ENCODE measurements at places on chromosomes 3 and 15.

GRCh38 chr3:41200669-41201021 is 1.3 kb downstream of the CTNNB1 start:
- DNase-seq, result peak; percentile 41

- no peak for DNase-seq
These were observed 155.7 kb downstream of the LIPC start for GRCh38 chr15:58587486-58587885.

DNA sequence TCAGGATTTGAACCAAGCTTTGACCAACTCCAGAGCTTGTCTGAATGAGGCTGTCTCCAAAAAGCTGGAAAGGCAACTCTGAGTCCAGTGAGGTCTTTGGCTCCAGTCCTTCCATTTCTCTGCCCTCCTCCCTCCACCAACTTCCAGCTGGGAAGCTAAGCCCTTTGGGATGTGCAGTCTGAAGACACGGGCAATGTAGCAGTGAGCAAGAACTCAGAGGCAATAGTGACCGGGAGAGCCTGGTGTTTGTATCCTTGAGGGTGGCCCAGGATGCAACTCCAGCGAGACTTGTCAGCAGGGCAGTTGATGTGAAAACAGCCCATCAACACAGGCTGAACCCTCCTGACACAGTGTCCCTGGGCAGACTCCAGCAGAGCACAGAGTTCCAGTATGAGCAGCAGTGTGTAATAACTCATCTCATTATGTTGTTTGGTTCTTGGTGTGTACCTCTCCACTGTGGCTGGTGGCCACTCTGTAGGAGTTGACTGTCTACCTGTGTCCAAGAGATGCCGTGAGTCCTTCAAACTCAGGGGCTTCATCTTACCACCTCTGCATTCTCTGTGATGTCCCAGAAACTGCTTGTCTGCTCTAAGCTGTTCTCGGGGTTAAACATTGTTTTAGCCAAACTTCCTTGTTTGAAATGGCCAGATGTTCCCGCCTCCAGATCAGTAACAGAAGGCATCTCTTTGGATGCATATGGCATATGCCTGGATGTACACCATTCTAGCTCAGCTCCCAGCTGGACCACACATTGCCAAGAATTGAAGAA is 6.6 kb downstream of the CDCP1 start:
- no peak for DNase-seq

- DNase-seq, result no peak
These were observed 5.4 kb downstream of the UBE2E1 start for GRCh38 chr3:23811185-23811527.

DNA sequence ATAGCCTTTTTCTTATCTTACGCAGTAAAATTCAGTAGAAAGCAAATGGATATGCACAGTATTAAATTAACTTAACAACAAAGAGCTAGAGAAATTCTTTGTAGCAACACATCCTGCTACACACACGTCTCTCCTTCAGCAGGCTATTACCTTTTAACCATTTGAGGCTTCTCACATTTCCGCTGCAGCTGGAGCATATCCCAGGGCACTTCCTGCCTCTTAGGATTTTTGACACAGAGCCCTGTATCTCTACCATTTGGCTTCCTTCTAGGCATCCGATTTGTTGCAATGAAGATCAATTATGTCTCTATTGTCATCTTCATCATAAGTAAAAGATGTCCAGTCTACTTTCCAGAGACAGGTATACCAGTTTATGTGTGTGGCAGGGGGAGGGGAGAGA is 292.4 kb upstream of the CBLB start:
- DNase-seq, result no peak

DNA sequence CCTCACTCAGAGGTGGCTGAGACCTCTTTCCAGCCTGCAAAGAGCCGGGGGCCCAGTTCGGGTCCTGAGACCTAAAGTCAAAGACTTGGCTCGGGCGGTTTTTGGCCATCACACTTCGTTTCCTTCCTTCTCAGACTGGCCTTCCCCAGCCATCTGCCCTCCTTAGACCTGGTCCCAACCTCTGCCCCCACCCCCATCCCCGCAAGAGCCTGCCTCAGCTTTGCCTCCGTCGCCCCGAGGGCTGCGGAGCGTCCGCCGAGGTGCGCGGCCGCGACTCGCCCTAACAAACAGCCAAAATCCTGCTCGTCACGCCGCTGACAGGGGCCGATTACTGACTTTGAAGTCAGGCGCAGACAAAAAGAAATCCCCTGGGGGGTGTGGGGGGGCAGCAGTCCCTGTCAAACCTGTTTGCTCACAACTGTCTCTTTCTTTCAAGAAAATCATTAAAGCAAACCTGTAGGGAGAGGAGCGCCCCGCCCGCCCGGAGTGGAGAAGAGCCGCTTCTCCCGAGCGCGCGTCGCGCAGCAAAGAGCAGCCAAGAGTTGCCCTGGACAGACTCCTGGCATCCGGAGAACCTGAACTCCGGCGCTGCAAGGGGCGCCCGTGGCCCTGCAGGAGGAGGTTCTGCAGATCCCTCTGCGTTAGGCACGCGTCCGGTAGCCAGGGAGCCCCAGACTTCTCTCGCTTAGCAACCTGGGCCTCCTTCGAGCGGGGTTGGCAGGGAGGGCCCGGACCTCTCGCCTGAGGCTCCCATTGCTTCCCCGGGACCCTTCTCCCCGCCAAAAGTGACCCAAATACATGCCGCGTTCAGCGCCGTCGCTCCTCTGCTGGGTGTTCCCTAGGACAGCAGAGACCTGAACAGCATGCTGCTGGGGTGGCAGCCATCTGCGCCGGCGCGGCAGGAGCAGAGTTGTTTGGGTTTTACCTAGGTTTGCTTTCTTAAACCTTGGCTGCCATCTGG is 4.5 kb downstream of the SOX14 start:
- no peak for DNase-seq

Data from C1 segment of cervical spinal cord (tissue), 14 donors.